Stimulated activated CD8-positive, alpha-beta memory T cell treated with anti-CD3 and anti-CD28 coated beads, Interleukin-15, amount 100 ng/mL, for 48 hours (primary cell): ENCODE measurements at places on chromosomes 12 and 14.

- no peak for DNase-seq
Measured at GRCh38 chr12:110766311-110767154, 23.8 kb upstream of the PPP1CC start.

DNA sequence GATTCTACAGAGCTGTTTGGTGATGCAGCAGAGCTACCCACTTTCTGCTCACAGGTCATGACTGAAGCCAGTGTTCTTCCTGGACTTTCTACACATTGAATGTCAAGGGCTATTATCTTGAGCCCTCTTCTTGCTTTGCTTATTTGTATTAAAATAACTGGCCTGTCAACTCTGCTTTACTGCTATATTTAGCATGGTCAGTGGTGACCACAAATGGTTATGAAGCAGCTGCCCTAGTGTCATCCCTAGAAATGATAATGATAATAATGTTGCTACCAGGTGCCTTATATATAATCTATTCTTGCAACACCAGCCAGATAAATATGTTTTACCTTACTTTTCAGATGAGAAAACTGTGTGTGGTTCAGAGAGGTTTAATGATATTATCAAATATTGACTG, 2.6 kb upstream of the LRRC10 start:
- DNase-seq, result no peak

GRCh38 chr12:27852742-27853141, 72.7 kb upstream of the MANSC4 start:
- no peak for DNase-seq

DNA sequence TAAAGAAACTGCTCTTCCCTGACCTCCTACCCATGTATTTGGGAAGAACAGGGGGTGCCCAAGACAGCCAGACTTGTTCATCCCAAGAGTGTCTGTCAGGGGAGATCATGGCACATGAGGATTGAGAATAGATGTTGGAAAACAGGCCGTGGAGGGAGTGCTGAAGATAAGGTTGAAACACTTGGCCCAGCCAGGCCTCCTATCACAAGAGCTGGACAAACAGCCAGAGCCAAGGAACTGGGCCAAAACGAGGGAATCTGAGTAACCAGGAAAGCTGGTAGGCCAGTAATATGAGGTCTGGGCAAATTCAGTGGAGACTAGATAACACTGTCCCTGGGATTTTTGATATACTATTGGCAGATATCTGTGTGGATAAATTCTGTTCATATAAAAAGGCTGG, 161.7 kb downstream of the TMX1 start:
- no peak for DNase-seq

DNA sequence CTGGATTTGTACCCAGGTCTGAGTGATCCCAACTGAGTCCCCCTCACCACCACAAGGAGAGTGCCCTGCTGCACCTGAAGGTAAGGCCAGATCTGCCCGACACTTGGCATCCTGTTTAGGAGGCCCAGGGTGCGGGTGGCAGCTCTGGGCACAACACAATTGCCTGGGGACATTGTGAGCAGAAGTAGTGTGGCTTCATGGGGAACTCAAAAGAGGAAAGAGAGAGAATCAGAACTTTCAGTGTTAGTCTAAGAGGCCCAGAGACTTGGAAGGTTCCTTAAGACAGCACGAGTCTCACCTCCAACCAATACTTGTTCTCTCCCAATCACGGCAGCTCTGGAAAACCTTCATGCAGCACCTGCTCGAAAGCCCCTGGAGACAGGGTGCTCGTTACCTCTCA, 6.6 kb upstream of the SLC8B1 start:
- no peak for DNase-seq

GRCh38 chr14:35336494-35337268, 44.5 kb downstream of the PSMA6 start:
- no peak for DNase-seq

- DNase-seq, result no peak
Measured at GRCh38 chr12:117035287-117035686, 63.9 kb downstream of the TESC start.

- DNase-seq, result no peak
Measured at GRCh38 chr14:37210448-37210847, 12.7 kb downstream of the MIPOL1 start.

GRCh38 chr12:26469421-26470180, 274.2 kb downstream of the SSPN start:
- no peak for DNase-seq

DNA sequence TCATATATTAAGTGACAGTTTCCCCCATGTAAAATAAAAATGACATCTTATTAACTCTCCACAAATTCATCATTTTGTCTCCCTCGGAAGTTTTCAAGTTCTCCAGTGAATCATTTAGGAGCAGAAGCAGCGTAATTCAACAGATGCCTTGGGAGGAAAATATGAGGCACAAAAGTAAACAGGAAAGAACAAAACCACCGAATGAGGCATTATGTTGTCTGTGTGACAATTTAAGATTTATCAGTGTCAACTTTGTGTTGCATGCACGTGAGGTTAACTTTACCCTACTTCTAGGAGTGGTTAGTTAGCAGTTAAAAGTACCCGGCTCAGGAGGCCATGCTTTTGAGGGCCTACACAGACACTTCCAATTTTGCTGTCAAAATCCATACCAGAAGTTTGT, 258.6 kb downstream of the IPO8 start:
- no peak for DNase-seq

- DNase-seq, result no peak
Measured at GRCh38 chr14:37870632-37871346, 275.4 kb downstream of the TTC6 start.

DNA sequence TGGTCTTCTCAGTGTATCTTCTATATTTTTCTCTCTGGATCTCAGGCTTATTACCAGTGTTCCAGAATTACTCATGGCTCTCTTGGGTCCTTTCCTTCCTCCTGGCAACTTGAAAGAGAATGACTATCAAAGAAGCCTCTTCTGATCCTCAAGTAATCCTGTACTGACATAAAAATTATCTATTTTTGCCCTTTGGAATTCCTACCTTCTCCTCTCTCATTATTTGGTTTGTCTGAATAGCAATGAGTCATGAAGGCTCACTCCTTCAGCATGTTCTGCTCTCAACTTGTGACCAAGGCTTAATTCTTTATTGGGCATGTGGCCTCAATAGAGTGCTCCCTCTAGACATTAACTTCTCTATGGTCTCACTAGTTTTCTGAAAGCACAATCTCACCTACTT, 553.6 kb upstream of the ATP2B1 start:
- DNase-seq, result no peak

GRCh38 chr14:64658201-64658600, 46.0 kb upstream of the PLEKHG3 start:
- no peak for DNase-seq

DNA sequence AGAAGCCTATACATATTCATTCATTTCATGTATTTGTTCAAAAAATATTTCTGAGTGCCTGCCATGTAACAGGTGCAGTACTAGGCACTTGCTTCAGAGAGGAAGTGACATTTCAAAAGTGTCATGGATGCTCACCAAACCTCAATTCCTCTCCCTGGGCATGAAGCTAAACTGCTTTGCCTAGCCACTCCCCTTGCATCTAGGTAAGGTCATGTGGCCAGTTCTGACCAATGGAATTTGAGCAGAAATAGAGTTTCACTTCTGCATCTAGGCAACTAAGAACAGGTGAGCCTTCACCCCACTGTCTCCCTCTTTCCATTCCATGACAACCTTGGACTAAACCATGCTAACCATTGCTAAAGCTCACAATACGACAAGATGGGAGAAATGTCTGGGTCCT, 27.6 kb downstream of the TC2N start:
- no peak for DNase-seq

DNA sequence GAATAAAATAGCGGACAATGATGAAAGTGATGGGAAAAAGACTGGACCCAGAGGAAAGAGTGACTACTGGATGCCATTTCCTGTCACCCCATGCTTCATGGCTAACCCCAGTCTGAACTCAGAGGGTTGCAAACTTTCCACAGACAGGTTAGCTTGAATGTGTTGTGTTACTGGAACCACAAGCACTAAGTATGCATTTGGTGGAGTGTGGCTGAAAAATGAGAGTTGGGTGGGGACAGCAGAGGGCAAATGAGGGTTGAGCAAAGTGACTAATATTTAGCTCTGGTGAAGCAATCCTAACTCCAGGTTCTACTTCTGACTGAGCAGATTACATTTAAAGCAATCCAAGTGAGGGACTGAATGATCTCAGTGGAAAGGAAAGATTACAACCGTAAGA, 1.6 kb downstream of the SLC16A7 start:
- DNase-seq, result peak; percentile 58

DNA sequence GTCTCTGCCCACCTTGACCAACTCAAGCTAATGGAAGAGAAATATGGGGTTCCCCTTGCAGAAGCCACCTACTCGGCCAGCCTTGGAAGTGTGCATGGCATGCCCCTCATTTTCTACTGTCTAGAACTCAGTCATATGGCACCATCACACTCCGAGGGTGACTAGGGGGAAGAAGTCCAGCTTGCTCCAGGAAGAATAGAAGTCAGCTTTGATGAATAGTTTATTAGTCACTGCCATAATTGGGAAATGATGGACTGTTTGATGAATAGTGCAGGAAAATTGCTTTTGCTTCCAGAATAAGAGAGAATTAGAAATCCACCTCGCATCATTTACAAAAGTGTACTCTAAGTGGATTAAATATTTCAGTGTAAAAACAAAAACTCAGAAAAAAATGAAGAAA, 1030.6 kb downstream of the VRK1 start:
- DNase-seq, result no peak

- DNase-seq, result no peak
Measured at GRCh38 chr12:25896981-25897380, 61.5 kb upstream of the RASSF8 start.

GRCh38 chr14:84961637-84962036, 568.3 kb upstream of the FLRT2 start:
- DNase-seq, result no peak

DNA sequence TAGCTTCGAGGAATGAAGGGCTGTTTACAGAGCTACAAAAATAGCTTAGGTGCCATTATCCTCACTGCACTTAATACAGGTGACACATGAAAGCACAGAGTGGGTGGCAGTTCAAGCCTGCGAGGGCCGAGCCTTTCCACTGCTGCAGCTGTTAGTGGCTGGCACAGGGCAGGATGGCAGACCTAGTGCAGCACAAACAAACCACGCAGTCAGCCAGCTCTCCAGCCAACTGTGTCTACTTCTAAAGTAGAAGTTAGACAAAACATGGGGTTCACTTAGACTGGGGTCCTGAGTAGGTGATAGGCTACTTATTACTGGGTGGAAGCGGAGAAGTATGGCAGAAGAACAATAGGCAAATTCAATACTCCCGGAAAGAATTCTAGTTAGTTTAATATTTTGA, 95.4 kb downstream of the DUSP16 start:
- no peak for DNase-seq

GRCh38 chr12:84421103-84421502, 491.5 kb downstream of the SLC6A15 start:
- no peak for DNase-seq

DNA sequence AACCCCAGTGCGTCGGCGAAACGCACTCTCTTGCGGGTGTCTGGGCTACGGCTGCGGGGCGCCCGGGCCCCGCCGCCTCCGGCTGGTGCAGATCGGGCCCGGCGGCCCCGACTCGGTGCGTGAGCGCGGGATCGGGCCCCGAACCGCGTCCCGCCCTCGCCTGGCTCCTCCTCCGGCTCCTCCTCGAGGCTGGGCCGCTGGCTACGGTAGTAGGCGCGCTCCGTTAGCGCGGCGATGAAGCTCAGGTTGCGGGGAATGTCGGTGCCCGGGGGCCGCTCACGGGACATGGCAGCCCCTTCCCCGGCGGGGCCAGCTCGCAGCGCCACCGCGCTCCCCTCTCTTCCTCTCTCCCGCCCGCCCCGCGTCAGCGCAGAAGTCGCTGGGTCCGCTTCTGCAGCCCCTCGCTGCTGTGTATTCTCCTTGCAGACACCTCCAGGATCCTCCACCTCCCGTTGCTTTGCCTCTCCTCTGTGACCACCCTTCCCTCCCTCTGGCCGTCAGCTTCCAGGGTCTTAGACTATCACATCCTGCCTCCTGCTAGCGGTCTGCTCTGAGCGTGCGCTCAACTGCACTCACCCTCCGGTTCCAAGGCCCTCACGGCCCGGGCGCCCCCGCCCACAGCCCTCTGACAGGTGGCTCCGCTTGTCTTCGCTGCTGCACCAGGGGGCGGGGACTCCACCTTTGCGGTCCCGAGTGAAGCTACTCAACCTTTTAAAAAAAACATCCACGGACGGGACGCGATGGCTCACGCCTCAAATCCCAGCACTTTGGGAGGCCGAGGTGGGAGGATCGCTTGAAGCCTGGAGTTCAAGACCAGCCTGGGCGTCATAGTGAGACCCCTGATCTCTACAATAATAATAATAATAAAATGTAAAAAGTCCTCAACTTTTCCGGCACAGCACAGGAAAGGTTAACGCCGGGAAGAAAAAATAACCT, at the start of gene PPP1R3E:
Gene PPP1R3E (minus strand): TSS at position 570 of the 936 bp plus-strand sequence. CDS start 283 bp downstream, at position 287.
- peak; percentile 79 for DNase-seq

- no peak for DNase-seq
Measured at GRCh38 chr12:61797266-61797665, 462.9 kb upstream of the USP15 start.

GRCh38 chr12:102029141-102029540, 32.6 kb downstream of the WASHC3 start:
- no peak for DNase-seq

DNA sequence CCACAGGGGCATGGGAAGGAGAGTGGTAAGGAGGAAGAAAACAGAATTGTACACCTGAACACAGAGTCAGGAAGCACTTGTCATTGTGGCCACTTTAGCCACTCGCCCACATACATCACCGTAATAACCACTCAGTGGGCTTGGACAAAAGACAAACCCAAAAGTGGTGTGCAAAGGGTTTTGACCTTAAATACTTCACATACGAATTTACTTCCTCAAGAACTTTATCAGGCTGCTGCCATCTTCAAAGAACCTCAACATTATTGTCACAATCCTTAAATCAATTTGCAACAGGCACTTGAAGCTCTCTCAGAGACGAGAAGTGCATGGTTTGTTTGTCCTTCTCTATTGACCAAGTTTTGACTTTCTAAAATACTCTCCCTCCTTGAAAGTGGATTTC, 187.3 kb upstream of the EGLN3 start:
- DNase-seq, result no peak

DNA sequence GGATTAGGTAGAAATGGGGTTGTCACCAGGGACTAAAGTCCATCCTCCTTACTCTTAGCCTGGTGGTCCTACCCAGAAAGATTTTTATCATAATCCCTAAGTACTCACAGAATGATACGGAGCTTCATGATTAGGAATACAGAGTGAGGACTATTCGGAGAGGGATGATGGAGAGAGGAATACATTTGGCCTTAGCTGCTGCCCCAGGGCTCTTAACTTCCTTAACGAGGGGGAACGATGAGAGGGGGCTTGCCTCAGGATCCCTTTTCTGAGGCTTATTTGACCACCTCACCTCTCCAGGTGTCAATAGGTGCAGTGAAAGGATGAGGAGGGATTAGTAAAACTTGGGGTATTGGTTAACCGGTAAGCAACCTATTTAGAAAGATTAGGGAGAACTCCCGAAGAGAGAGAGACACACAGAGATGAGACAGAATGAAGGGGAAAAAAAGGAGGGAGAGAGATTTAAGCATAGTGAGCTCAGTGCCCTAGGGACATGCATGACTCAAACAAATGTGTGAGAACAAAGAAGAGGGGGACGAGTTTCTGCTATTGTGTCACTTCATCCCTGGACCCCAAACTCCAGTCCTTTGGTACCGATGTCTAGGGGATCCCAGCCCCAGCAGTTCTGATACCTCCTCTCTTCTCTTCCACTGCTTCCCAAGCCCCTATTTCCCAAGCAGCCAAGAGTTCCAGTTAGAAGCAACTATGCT, 1.1 kb downstream of the NFE2 start:
- DNase-seq, result no peak

GRCh38 chr12:15005064-15005463, 32.2 kb downstream of the PDE6H start:
- no peak for DNase-seq

- no peak for DNase-seq
Measured at GRCh38 chr14:34030864-34031263, 80.0 kb upstream of the EGLN3 start.

GRCh38 chr12:132972374-132972773, 13.8 kb upstream of the ZNF26 start:
- no peak for DNase-seq
